ENCODE measurements at places on chromosomes 13 and 19.
A peak's percentile ranks its signal among the peaks of the same experiment; 100 is the strongest.

DNA sequence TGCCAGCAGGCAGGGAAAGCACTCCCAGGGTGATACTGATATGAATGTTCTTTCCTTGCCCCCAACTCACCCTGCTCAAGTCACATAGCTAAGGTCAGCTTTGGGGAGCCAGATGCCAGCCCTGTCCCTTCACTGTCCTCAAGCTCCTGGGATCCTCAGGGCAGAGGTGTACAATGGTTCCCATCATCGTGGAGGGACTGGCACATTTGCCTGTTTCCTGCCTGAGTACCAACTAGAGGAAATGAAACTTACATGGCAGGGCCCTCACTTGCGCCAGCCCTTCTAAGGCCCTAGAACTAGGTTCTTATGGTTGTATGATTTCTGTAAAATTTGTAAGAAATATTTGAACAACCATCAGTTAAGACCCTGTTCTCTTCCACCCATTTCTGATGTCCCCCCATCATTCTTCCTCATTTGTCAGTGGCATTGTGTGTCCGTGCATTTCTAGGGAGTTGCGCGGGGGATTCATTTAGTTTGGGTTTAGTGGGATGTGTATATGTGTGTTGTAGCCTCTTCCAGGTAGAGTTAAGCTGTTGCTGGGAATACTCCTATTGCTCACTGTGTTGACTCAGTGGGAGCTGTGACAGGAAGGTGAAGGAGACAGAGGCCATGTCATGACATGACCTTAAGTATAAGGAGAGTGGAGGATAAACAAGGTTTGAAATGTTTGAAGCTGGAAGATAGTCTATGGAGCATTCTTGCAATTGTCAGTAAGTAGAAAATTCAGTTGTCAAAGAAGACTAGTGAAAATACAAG lies 41.3 kb upstream of the RCBTB2 start:
- DNase-seq, result no peak

GRCh38 chr13:24215732-24216131 lies 55.2 kb downstream of the SPATA13 start:
- peak; percentile 93 for DNase-seq

DNA sequence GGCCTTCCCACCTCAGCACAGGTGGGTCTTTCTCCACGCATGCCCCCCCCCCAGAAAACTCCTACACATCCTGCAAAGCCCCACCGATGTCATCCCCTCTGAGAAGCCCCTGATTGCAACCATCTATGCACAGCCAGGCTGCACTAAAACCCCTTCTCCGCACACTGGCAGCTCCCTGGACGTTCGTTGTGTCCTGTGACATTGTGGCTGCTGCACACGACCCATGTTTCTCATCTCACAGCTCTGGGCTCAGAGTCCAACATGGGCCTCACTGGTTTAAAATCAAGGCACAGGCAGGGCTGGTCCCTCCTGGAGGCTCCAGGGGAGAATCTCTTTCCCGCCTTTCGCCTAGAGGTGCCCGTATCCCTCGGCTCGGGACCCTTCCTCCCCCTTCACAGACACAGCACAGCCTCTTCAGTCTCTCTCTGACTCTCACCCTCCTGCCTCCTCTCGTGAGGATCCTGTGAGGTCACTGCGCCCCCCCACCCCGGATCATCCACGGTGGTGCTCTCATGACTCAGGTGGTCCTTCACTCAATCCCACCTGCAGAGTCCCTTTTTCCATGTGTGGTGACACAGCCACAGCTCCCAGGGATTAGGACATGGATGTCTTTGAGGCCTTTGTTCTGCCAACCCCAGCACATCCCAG lies 71.2 kb downstream of the GADD45B start:
- DNase-seq, result no peak

DNA sequence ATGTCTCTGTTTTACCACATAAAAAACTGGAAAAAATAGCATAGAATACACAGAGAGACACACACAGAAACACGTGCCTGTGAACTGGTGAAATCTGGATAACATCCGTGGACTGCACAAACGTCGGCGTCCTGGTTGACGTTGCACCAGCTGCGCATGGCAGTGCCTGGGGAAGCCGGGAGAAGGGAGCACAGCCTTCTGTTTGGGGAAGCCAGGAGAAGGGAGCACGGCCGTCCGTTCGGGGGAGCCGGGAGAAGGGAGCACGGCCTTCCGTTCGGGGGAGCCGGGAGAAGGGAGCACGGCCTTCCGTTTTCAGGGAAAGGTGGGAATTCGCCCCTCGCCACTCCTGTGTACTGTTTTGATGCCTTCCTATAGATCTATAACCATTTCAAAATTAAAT lies 63.8 kb upstream of the C13orf46 start:
- DNase-seq, result no peak

- no peak for DNase-seq
Measured at GRCh38 chr19:52749780-52750179, 14.9 kb upstream of the ZNF611 start.

DNA sequence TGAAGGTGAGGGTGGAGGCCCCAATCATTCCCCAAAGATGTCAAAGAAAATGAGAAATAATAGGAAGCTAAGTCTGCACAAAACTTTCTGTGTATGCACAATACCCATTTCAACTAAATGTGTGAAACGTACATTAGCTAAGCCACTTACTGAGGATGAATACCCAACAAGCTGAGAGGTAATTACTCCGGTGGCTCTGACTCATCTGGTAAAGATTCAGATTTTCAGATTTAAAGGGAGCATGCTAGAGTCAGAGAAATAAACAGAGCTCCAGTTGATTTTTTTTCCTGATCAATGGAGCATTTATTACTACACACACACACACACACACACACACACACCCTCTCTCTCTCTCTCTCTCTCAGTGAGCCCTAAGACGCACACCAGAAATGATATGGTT lies 194.8 kb upstream of the ARGLU1 start:
- DNase-seq, result no peak

GRCh38 chr19:18021121-18021755 lies 13.3 kb downstream of the ARRDC2 start:
- no peak for DNase-seq

DNA sequence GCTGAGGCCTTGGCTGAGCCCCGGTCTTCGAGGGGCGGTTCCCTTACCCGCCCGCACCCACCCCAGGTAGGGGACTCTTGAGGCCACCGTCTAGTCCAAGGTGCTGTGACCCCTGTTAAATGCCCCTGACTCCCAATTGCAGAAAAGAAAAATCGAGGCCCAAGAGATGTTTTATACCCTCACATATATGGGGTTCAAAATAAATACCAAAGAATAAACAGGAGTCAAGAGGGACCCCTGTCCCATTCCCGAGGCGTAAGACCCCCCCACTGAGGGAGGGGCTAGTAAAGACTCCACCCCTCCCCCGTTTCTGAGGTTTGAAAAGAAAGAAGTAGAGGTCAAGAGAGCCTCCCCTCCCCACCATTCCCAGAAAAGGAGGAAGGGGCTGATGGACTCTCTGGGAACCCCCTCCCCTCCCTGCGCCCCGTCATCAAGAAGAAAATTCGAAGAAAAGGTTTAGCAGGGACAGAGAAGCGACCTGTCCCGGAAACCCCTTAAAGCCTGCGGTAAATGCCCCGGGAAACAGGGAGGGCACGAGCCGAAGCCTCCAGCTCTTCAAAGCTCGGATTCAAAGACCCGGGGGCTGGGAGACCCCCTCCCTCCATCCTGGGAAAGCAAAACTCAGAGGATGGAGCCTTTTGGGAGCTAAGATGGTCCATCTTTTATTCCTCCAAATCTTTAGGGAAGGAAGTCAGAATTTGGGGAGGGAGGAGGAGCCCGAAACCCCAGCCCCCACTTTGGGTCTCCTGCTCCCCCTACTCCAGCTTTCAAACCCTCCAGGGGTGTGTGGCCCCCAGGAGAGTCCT lies 755 bp upstream of the RAB3A start:
- peak; percentile 95 for DNase-seq

DNA sequence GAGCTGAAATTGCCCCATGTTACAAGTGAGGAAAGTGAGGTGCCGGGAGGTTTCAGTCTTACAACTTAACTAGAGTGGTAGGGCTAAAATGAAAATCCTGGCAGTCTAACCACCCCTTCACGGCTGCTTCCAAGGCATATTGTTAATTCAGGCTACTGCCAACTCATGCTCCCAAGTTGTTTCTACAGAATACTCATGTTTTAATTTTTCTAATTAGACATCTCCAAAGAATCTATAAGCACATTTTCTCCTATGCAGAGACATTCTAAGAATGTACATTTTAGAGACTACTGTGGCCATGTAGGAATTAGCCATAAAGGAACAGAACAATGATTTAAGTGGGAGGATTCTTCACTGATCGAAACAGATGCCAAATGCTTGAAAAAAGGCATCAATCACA lies 7.0 kb upstream of the TSC22D1 start:
- DNase-seq, result no peak

DNA sequence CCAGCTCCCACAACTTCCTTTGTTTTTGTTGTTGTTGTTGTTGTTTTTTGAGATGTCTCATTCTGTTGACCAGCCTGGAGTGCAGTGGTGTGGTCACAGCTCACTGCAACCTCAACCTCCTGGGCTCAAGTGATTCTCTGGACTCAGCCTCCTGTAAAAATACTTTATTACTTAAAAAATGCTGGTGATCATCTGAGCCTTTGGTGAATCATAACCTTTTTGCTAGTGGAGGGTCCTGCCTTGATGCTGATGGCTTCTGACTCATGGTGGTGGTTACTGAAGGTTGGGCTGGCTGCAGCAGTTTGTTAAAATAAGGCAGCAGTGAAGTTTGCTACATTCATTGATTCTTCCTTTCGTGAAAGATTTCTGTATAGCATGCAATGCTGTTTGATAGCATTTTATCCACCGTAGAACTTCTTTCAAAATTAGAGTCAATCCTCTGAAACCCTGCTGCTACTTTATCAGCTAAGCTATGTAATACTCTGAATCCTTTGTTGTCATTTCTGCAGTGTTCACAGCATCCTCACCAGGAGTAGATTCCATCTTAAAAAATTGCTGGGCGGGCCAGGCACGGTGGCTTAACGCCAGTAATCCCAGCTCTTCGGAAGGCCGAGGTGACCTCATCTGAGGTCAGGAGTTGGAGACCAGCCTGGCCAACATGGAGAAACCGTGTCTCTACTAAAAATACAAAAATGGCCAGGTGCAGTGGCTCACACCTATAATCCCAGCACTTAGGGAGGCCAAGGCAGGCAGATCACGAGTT lies 18.0 kb downstream of the ARHGAP35 start:
- DNase-seq, result no peak

GRCh38 chr13:104586051-104586746 lies 1520.0 kb upstream of the SLC10A2 start:
- DNase-seq, result no peak

DNA sequence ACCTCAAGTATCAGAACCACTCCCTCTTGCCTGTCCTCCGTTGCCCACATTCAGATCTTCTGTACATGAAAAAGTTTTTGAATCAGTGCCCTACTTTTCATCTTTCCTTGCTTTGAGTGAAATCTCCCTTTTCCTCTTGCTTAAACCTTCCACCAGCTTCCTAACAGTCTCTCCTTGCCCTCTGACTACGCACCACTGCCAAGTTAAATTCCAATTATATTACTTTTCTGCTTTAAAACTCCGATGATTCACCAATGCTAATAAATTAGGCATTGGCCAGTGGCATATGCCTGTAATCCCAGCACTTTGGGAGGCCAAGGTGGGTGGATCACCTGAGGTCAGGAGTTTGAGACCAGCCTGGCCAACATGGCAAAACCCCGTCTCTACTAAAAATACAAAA lies 30.7 kb upstream of the RFXAP start:
- no peak for DNase-seq

GRCh38 chr19:30402436-30403202 lies 30.4 kb downstream of the ZNF536 start:
- peak; percentile 62 for DNase-seq

GRCh38 chr13:75432045-75432444 lies 49.9 kb downstream of the TBC1D4 start:
- no peak for DNase-seq

DNA sequence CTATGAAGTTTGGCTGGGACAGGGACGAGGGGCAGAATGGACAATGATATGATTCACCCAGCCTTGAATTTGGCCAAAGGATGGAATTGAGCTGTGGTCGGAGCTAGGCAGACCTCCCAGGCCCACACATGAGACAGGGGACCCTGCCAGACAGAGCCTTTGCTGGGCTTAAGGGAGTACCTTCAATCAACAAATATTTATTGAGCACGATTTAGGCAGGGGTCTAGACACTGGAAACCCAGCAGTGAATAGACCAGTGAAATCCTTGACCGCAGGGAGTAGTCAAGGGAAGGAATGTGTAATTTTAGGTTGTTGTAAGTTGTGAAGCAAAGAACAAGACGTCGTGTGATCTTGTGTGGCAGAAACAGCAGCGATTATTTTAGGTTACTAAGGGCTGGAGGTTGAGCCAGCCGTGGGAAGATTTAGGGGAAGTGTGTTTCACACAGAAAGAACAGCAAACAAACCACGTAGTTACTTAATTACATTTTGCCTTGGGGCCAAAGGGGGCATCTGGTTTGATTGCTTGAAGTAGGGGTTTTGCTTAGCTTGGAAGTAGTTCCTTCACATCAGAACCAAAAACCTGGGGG lies 16.9 kb upstream of the AP1M2 start:
- peak; percentile 9 for DNase-seq

GRCh38 chr19:584240-585001 lies 5.3 kb upstream of the HCN2 start:
- peak; percentile 83 for DNase-seq

DNA sequence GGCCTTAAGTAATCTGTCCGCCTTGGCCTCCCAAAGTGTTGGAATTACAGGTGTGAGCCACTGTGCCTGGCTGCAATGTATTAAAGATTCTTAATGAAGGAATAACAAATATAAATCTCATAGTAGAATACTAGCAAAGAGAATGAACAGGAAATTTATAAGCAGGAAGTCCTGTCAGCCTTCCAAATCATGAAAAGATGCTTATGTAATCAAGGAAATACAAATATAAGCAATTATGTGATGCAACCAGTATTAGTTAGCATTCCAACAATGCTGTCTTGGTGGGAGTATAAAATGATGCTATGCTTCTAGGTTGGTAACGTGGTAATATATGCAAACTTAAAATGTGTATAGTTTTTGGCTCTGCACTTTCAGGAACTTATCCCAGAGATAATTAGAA lies 133.8 kb downstream of the PDS5B start:
- DNase-seq, result no peak

- no peak for DNase-seq
Measured at GRCh38 chr13:98664924-98665637, 87.4 kb downstream of the SLC15A1 start.

- no peak for DNase-seq
Measured at GRCh38 chr19:52527956-52528351, 486 bp downstream of the ZNF808 start.

All from eye (tissue), 1 donor.